ENCODE measurements at places on chromosomes 4 and X.

- no peak for DNase-seq
These were observed 24.3 kb downstream of the HS3ST1 start for GRCh38 chr4:11404431-11404830.

- DNase-seq: peak; percentile 93
These were observed 15.0 kb downstream of the SCARB2 start for GRCh38 chr4:76198411-76199237.

GRCh38 chrX:110741213-110741796 lies 54.3 kb downstream of the CHRDL1 start:
- DNase-seq: peak; percentile 62

GRCh38 chr4:7945709-7946380 lies 6.2 kb upstream of the AFAP1 start:
- peak; percentile 47 for DNase-seq

DNA sequence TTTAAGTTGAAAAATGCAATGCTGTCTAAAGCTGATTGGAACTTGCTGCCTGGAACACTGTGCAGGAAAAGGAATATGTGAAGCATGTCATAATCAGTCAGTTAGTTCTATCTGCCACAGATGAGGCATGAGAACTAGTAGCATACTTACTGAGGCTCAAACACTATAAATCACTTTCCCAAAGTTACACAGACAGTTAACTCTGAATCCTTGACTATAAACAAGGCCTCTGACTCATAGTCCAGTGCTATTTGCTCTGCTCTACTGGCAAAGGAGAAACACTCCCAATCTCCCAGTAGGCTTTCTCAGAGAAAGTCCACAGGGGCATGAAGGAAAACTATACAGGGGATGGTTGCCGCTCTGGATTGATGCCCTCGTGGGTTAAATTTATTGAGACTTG lies 2078.4 kb upstream of the TENM3 start:
- peak; percentile 79 for DNase-seq

DNA sequence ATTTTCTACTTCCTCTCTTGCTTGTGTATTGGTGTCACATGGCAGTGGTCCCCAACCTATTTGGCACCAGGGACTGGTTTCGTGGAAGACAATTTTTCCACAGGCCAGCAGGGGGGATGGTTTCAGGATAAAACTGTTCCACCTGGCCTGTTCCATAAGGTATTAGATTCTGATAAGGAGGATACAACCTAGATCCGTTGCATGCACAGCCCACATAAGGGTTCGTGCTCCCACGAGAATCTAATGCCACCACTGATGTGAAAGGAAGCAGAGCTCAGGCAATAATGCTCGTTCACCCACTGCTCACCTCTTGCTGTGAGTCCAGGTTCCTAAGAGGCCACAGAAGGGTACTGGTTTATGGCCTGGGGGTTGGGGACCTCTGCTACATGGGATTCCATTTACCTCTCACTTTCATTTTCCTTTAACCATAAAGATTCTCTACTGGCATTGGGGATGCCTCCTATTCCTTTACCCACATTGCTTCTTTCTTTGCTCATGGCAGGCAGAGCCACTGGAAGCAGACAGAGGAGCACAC lies 38.1 kb downstream of the SEC31A start:
- DNase-seq: no peak

GRCh38 chr4:150960079-150960478 lies 55.0 kb downstream of the LRBA start:
- peak; percentile 38 for DNase-seq

DNA sequence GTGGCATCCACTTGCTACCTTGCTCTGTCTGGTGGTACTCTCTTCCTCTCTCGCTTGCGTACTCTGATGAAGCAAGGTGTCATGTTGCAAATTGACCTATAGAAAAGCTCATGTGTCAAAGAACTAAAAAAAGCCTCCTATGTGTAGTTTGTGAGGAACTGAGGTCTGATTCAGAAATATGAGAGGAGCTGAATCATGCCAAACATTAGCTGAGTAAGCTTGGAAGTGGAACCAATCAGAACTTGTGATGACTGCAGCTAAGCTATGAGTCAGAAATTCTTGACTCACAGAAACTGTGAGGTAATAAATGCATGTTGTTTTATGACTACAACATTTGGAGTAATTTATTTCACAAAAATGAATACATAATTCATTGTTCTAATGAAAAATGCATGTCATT lies 2138.8 kb downstream of the PCDH7 start:
- peak; percentile 92 for DNase-seq

DNA sequence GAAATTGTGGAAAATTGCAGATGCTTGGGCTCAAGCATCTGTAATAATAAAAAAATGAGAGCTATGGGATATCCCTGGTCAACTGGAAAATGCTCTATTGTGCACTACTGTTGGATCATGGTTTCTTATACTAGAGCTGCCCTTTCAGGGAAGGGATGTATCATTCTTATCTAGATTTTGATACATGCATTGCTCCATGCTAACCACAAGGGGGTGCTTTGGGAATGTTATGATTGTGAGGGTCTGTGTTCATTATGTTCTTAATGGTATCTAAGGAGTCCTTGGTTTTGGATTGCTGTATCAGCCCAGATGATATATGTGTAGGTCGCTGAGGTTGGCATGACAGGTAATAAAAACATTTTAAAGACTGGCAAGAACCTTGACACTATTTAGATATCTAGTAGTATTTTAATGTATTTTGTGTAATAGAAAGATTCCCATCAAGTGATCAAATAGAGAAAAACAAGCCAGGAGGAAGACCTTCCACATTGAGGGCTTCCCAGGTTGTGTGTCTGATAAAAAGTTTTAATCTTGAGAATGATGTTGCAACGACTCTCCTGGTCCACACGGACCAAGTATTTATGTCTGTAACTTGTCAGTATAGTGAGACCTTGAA lies 49.2 kb upstream of the TLR2 start:
- DNase-seq: peak; percentile 54

DNA sequence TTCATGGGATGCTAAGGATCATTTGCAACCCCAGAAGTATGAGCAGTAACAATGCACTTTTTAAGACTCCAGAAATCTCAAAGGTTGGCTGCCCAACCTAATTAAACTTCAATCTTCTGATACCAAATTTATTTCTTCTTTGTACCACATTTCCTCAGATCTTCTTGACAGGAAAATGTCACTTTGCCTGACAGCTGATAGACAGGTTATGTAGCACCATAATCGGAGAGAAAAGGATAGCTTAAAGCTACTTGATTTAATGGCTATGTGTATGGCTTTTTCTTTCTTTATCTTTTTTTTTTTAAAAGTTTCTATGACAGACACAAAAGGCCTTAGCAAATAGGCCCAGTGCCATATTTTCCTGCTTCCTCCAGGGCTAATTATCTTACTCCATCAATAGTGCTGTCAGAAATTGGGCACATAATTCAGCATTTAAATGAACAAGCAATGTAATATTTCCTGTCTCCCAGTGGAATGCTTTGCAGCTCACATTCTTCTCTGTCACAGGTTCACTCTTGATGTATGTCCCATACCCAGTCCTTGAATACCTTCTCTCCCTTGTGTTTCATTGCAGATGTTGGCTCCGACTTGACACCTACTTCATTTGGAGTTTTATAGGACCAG lies 795.7 kb downstream of the ADGRL3 start:
- no peak for DNase-seq

DNA sequence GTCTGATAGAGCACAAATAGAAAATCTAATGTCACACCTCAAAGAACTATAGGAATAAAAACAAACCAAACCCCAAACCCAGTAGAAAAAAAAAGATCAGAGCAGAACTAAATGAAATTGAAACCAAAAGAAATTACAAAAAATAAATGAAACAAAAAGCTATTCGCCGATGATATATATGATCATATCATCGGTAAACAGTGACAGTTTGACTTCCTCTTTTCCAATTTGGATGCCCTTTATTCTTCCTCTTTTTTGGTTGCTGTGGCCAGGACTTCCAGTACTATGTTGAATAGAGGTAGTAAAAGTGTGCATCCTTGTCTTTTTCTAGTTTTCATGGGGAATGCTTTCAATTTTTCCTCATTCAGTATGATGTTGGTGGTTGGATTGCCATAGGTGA lies 215.3 kb upstream of the AR start:
- DNase-seq: no peak

DNA sequence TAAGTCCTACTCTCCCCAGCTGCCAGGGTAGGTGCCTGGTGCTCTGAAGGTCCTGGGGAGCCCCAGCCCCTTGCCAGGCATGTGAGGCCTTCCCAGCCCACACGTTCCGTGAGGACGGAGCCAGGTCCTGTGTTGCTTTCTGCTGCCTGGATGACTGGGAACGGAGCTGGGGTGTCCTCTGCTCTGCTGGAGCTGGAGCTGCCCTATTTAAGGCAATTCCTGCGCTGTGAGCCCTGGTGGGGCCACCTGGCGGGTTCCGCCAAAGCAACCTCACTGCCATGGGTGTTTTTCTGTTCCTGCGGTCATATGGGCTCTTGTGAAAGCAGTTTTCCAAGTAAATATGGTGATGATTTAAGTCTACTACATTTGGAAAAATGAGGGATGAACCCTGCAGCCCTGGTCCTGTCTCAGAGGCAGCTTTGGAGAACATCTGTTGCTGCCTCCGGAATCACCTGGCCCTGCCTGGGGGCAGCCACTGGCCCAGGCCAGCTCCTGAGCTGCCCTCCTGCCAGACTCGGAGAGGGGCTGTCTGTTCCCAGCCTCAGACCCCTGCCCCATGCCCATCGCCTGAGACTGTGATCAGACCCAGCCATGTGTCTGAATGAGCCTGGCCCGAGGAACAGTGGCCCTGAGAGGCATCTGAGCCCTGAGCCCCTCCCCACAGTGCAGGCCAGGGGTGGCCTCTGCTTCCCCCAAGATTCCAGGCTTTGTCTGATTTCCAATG lies 33.2 kb downstream of the FGFRL1 start:
- DNase-seq: no peak

DNA sequence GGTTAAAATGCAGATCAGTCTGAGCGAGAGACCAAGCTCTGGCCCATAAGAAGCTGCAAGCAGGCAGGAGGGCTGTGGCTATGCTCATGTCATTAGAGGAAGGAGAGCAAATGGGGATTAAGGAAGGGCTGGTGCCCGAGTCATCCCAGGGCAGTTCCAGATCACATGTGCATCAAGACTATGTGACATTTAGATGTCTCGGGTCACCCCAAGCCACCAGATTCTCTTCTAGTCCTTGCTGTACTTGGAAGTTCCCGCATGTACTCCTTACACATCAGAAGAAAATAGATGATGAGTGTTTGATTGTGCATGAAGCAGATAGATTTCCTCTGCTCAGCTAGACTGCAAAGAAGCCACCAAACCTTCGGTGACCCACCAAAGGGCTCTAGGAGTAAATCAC lies 42.1 kb upstream of the KLHL34 start:
- no peak for DNase-seq

DNA sequence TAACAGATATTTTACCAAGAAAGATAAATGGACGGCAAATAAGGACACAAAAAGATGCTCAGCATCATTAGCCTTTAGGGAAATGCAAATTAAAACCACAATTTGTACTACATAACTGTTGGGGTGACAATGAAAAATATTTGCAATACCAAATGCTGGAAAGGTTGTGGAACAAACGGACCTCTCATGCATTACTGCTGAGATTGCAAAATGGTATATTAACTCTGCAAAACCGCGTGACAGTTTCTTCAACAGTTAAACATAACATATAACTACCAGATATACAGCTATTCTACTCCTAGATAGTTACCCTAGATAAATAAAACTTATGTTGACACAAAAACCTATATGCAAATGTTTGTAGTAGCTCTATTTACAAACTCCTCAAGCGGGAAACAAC lies 6.3 kb upstream of the OTC start:
- DNase-seq: no peak

GRCh38 chr4:91746551-91746950 lies 557.2 kb upstream of the GRID2 start:
- no peak for DNase-seq

- DNase-seq: peak; percentile 25
These were observed 116.1 kb downstream of the REELD1 start for GRCh38 chr4:146330392-146330791.

- DNase-seq: no peak
These were observed 52.5 kb downstream of the CASP3 start for GRCh38 chr4:184596617-184597185.

DNA sequence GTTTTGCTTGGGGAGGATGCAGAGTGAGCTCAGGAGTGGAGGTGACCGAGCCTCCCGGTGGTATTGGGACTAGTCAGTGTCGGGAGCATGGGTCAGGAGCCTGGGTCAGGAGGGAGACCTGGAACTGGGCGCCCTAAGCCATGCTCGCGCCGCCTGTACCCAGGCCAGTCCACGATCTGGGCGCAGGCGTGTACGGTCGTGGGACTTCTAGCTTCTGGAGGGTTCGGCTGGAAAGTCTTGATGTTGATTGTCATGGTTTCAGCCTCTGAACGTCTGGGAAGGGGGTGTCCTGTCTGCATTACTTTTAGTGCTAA lies 244 bp downstream of the EIF2S3 start:
- no peak for DNase-seq

DNA sequence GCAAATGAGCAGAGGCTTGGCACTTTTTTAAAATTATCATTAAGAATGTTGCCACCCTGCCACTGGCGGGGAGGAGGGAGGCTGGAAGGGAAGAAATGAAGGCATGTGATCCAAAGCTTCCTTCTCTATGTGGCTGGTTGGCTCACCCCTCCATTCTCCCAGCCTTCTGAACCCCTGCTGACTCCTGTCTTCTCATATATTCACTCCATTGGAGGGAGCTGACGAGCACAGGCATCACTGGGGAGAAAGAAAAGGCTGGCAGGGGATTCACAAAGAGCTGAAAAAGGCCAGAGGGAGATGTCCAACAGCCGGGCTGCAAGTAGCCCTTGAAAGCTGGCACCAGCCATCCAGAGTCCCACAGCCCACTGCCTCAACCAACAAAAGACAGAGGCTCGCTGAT lies 495.6 kb downstream of the BCOR start:
- no peak for DNase-seq

GRCh38 chr4:37562592-37562991 lies 123.6 kb downstream of the RELL1 start:
- no peak for DNase-seq
